ENCODE measurements at places on chromosomes 4 and X.

- DNase-seq: no peak
These were observed 95.2 kb downstream of the ATG4A start for GRCh38 chrX:108186811-108187210.

- DNase-seq: no peak
These were observed 75.6 kb upstream of the AGA start for GRCh38 chr4:177517862-177518261.

- no peak for DNase-seq
These were observed 259.1 kb downstream of the CAMK2D start for GRCh38 chr4:113502476-113502875.

DNA sequence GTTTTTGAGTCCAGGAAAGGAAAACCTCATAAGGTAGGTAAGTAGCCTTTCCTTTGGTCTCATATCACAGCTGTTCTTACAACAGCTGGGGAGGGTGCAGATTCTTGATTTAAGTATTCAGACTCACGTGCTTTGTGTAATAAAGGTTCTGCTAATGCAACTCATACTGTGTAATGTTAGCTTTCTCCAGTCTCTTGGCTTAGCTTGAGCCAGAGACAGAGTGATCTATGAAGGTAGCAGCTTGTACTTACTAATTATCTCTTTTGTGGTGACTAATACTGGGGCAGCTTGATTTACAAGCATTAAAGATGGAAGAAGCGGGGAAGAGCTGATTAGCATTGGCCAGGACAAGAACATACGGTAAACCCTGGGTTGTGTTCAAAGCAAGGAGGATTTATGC, 80.3 kb downstream of the LNX1 start:
- no peak for DNase-seq

GRCh38 chrX:14670819-14671218, 141.5 kb downstream of the GLRA2 start:
- no peak for DNase-seq

- DNase-seq: no peak
These were observed 54.9 kb upstream of the FRAS1 start for GRCh38 chr4:78002260-78002659.

DNA sequence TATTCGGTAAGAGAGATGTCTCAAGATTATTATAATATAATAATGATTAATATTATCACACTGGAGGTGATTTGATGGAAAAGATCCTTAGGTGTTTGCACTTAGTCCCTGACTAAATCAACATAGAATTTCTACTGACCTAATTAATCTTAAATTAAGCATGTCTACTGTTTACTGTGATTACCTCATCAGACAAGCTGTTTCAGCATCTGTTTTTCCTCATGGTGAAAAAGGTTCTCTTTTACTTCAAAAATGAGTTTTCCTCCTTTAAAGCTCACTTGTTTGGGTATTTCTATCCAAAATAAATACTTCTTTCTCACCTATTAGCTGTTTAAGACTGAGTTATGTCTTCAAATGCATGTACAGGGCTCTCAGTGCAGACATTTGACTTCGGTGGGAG, 407.8 kb downstream of the NKX6-1 start:
- DNase-seq: no peak

GRCh38 chrX:46850771-46851170, 13.9 kb downstream of the RP2 start:
- no peak for DNase-seq

DNA sequence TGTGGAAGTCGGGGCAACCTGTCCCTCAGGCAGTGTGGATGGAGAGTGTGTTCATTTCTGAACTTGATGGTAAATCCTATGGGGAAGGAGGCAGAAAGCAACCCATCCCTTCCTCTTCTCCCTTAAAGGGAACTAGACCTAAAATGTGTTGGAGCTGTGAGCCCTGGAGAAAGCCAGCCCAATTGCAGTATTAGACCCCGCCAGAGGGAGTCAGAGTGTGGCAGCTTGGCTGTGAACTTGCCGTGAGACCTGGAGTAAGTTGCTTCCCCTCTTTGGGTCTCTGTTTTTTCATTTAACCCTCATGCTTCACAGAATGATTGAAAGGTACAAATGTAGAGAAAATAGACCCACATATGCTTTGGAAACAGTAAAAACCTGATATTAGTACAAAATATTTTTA, 108.7 kb upstream of the PAK3 start:
- DNase-seq: no peak

DNA sequence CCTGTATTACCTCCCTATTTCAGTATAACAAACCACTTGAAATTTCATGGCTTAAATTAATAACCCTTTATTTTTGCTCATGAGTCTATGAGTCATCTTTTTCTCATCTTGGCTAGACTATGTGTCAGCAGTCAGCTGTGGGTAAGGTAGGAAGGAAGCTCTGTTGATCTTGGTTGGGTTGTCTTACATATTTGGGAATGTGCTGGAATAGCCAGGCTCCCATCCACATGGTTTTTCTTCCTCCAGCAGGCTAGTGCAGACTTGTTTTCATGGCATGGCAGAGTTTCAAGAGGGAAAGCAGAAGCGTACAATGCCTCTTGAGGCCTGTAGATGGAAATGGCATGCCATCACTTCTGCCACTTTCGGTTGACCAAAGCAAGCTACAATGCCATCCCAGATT, 89.7 kb downstream of the LINC00632 start:
- DNase-seq: no peak

DNA sequence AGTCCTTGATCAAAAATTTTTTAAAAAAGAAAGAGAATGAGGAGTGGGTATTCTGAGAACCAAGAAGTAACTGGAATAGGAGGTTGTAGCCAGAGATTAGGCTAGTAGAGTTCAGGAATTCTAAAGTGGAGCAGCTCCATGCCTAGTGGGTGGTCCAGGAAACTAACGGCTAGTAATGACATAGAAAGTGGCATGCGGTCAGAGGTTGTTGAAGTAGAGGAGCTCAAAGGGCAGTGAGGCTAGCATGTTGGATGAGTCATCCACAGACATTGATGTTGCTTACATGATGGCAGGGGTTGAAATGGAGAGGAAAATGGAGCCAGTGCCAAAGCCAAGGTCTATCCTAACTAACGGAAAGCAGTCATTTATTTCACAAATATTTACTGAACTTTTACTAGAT, 42.1 kb downstream of the TEX13B start:
- no peak for DNase-seq

DNA sequence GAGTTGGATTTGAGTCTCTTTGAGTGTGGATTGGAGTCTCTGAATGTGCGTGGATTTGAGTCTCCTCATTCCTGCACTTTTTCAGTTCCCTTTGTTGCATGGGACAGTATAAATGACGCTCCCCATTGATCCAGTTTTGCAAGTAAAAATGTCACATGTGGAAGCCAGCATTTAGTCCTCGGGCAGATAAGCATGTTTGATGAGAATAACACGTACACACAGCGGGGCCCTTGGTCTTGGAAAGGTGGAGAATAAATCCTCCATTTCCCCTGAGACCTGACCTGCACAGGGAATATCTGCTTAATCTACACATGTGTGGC, 8.1 kb downstream of the P2RY8 start:
- no peak for DNase-seq

GRCh38 chrX:149527705-149528104, 13.1 kb upstream of the EOLA1 start:
- peak; percentile 74 for DNase-seq

- peak; percentile 16 for DNase-seq
These were observed 124.2 kb downstream of the CAMK2D start for GRCh38 chr4:113637363-113637762.

DNA sequence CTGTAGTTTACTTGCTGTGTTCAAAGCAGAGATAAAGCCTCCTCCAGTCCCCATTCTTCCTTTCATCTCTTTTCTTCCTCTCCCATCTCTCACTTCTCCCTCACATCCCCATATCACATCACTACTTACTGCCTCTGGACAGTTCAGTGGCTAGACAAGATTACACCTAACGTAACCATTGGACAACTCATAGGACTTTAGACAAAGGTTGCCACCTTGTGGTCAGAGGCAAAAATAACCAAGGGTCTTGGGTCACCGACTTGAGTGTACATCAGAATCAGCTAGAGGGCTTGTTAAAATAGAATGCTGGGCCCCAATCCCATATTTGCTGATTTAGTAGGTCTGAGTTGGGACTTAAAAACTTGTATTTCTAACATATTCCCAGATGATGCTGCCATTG, 109.3 kb upstream of the DGKK start:
- DNase-seq: peak; percentile 30

DNA sequence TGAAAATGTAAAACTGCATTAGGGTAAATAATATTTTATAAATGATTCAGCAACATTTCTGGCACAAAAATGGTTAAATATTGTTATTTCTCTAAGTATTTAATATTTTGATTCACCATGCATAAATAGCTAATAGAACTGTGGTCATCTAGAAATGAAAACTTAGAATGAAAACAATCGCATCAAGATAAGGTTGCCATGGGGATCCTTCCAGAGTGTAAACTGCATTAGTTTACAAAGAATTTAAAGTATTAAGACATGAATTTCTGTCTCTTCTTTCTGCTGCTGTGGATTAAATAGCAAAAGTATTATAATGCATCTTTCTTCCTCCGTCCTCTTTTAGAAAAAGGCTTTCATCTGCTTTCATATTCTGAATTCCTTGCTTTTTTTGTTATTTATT, 1064.6 kb upstream of the SLIT2 start:
- DNase-seq: no peak

DNA sequence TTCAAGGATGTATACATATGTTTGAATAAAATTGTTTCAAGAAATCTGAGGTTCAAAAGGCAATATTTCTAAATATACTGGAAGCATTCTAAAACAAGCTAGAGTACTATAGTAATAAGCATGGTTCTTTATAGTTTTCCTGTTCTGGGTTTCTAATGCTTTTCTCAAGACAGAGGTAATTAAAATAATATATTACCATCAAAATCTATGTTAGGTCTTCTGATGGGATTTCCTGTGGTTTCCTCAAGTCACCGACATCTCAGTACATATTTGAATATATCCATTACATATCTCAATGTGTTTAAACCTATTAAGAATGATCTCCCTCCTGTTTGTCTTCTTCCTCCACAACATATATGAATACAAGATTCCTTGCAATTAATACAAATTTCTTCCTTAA, 25.6 kb downstream of the ARSJ start:
- no peak for DNase-seq

DNA sequence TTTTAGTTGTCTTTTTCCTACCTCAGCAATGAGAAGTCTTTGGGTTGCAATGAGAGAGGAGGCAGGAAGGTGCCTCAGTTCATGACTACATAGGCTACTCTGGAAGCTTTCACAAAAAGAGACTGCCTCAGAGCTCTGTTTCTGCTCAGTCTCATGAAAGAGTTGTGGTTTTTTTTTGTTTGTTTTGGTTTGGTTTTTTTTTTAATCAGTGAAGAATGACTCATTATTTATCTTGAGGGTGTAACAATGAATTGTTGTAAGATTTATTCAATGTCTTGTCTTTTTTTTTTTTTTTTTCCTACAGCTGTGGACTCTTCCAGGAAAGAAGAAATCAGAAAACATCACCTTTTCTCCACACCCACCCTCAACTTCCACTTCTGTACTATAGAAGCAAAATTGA, 67.5 kb upstream of the CXCL13 start:
- DNase-seq: no peak

- no peak for DNase-seq
These were observed 295.4 kb downstream of the RAPGEF2 start for GRCh38 chr4:159398236-159398638.

DNA sequence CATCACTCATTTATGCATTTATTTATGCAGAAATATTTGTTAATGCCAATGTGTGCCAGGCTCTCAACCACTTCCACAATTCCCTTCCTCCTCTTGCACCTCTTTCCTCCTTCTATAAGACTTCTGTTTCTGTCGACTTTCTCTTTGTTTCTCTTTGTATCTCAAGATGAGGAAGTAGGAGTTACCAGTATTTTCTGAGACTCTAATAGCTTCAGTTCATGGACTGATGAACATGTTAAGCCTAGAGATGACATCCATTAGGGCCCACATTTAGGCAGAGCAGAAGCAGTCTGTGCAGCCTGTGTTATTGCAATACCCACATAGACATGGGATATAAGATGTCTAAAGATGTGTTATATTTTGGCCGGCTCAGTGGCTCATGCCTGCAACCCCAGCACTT, 241.8 kb upstream of the SMIM31 start:
- DNase-seq: no peak

DNA sequence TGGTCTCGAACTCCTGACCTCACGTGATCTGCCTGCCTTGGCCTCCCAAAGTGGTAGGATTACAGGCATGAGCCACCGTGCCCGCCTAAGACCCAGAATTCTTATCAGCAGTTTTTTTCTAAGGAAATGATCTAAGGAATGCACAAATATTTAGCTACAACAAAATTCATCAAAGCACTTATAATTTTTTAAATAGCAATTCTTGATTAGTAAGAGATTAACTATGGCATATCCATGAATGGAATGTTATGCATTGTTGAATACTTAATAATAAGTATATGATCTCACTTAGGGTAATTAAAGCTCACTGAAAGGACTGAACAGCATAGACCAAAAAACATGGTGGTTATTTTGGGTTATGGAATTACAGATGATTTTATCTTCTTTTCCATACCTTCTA, 18.4 kb downstream of the CENPU start:
- no peak for DNase-seq

DNA sequence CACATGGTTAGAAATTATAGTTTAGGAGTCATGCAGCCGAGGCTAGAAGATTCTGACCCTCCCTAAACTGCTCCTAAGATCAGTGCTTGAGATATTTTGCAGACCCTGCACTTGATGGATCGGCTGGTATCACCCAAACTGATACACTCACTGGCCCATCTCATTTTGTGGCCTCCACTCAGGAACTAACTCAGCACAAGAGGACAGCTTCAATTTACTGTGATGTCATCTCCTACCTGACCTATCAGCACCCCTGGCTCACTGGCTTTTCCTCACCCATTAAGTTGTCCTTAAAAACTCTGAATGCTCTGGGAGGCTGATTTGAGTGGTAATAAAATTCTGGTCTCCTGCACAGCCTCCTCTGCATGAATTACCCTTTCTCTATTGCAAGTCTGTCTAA, 450.9 kb downstream of the PCDH10 start:
- no peak for DNase-seq

DNA sequence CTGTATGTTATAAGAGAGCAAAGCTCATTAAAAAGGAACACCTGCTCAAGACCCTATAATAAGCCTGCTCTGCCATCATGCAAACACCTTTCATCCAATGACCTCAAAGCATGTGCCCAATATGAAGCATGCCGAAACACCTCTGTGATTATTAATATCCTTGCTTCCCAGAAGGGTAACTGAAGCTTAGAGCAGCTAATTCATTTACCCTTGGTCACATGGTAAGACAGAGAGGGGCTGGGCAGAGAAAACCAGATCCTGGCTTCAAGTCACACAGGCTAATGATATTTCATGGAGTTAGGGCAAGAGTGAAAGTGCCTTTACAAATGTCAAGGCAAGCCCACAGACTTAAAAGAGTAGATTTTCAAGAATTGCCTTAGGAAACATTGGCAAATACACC, 5.6 kb downstream of the AMOT start:
- no peak for DNase-seq
